ENCODE measurements at places on chromosomes 7 and 10.

DNA sequence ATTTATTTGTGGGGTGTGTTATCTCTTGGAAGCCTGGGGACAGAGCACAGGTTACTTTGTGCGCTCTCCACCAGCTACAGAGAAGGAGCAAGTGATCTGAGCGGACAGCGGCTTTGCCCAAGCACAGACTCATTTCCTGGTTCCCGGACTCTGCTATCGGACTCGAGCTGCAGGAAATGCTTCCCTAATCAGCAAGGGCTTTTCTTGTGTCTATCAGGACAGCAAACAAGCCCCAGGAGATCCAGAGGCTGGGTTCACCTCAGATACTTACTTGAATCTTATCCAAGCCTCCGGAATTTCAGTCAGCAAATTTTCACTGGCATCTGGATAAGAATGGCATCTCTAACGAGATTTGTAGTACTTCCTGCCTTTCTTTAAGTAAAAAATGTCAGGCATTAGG lies 27.8 kb downstream of the MRC1 start:
- DNase-seq = no peak

- no peak for DNase-seq
These were observed 578.7 kb upstream of the NRP1 start for GRCh38 chr10:33913194-33913593.

GRCh38 chr7:33649476-33650441 lies 255.6 kb upstream of the BMPER start:
- DNase-seq = no peak

GRCh38 chr10:71211053-71211452 lies 1.3 kb upstream of the UNC5B start:
- DNase-seq = no peak

DNA sequence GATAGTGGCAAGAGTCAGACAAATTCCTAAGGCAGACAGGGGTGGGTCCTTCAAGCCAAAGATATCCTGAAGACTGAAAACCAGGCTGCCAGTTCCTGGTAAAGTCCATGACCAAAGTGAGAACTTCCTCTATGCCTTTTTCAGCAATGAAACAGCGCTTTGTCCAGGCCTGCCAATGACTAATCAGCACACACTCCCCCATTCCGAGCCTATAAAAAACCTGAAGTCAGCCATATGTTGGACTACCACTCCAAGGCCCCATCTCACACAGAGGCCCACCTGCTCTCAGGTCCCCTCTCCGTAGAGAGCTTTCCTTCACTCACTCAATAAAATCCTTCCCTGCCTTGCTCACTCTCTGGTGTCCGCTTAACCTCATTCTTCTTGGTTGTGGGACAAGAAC lies 402.2 kb downstream of the ANKRD7 start:
- no peak for DNase-seq

DNA sequence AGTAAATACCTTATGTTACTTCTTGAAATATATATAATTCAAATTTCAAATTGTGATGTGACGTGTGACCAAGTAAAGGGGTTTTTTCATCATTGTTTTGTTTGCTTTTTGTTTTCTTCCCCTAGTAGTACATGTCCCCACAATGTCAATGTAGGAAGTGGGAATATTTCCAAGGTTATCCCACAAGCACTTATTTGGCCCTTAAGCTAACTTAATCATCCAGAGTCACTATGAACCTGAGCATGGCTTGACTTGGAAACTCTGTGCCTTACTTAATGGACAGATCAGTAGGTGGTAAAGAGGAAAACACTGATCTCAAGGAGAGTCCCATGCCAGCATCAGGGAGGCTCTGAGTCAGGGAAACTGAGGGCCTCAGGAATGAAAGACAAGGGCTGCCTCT lies 569.3 kb upstream of the IGFBP3 start:
- DNase-seq = no peak

GRCh38 chr7:3349126-3349525 lies 48.1 kb downstream of the SDK1 start:
- DNase-seq = no peak

DNA sequence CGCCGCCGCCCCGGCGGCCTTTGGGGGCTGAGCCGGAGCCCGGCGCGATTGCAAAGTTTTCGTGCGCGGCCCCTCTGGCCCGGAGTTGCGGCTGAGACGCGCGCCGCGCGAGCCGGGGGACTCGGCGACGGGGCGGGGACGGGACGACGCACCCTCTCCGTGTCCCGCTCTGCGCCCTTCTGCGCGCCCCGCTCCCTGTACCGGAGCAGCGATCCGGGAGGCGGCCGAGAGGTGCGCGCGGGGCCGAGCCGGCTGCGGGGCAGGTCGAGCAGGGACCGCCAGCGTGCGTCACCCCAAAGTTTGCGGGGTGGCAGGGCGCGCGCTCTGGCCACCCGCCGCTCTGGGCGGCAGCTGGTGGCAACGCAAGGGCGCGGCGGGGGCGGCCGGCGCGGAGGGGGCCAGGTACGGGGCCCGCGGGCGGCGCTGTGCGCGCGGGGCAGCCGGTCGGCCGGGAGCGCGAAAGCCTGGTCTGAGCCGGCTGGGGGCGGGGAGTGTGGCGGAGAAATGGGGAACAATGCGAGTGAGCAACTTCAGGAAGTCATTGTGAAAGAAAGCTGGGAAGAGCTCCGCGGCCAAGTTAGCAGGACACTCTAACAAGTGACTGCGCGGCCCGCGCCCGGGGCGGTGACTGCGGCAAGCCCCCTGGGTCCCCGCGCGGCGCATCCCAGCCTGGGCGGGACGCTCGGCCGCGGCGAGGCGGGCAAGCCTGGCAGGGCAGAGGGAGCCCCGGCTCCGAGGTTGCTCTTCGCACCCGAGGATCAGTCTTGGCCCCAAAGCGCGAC lies at the start of gene IKZF1:
IKZF1 (plus strand) TSS at position 588 of the 782 bp plus-strand sequence. CDS start 14,346 bp downstream, outside the sequence.
- DNase-seq = no peak

DNA sequence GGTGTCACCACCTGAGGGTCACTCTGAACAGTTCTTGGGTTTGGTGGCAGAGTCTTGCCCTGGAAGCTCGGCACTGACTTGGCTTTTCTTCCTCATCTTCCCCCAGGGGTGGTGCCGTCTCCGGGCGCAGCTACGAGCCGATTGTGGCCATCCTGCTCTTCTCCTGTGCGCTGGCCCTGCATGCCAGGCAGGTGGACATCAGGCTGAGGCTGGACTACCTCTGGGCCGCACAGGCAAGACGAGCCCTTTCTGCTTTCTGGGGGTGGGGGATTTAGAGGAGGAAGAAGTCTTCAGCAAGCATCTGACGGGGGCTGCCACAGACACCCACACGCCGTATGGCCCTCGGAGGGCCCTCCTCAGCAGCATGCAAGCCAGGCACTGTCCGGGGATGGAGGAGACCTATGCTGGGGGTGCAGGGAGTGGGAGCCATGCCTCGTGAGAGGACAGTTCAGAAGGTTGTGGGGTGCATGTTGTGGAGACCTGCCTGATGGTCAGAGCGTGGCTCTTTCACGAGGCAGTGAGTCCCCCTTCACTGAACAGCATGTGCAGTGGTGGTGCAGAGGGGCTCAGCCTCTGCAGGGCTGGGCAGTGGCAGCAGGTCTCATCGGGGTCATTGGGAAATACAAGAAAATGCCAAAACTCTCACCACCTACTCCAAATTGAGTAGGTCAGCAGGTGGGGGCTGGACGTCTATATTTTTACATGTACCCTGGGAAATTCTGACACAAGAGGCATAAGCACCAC lies 112.4 kb downstream of the ADCY1 start:
- DNase-seq = no peak

- DNase-seq = no peak
These were observed 131.4 kb downstream of the SRPK2 start for GRCh38 chr7:105257338-105257737.

DNA sequence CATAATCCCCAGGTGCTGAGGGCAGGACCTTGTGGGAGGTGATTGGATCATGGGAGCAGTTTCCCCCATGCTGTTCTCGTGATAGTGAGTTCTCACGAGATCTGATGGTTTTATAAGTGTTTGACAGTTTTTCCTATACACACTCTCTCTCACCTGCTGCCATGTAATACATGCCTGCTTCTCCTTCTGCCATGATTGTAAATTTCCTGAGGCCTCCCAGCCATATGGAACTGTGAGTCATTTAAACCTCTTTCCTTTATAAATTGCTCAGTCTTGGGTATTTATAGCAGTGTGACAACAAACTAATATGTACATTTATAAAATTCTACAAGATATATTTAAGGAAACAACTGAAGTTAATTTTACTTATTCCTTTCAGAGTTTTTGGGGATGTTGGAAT lies 170.8 kb upstream of the BET1 start:
- no peak for DNase-seq

DNA sequence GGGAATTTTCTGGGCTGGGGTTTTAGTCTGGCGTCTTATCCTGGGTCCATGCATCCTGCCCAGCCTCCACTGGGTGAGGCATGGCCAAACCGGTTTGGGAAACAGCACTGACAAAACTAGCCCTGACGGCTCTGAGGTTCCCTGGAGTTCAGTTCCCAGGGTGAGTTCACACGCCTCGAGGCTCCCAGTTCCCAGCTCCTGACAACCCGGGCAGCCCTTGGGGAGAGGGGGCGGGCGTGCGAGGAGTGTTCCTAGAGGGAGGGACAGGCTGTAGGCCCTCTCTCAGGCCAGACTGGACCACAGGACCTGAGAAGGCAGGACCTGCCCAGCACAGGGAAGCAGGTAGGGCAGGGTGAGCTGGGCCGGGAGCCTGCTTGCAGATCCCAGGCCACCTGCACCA lies 82.3 kb upstream of the PPIF start:
- no peak for DNase-seq

GRCh38 chr10:441659-442058 lies 247.8 kb downstream of the DIP2C start:
- no peak for DNase-seq

GRCh38 chr10:22699976-22700375 lies 14.4 kb downstream of the PIP4K2A start:
- DNase-seq = no peak

Measured in stimulated activated CD8-positive, alpha-beta memory T cell treated with anti-CD3 and anti-CD28 coated beads, Interleukin-4, amount 100 ng/mL, for 1 hour (primary cell).